ENCODE measurements at places on chromosomes 2 and 18.

DNA sequence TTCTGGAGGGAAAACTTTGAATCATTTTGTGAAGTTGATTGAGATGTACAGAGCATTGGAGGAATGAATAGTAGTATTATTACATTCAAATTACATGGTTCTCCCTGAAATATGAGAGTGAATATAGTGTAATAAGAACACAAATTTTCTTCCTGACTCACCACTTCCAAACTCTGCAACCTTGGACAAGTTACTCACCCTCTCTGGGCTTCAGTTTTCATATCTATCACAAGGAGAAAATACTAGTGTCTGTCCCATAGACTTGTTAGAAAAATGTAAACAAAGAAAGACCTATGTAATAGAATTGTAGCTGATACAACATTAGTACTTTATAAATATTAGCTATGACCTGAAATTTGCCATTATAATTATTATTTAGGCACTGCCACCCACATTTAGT, 150.8 kb downstream of the LRRTM1 start:
- DNase-seq: no peak

GRCh38 chr2:113253453-113253852, 25.3 kb downstream of the PAX8 start:
- no peak for DNase-seq

DNA sequence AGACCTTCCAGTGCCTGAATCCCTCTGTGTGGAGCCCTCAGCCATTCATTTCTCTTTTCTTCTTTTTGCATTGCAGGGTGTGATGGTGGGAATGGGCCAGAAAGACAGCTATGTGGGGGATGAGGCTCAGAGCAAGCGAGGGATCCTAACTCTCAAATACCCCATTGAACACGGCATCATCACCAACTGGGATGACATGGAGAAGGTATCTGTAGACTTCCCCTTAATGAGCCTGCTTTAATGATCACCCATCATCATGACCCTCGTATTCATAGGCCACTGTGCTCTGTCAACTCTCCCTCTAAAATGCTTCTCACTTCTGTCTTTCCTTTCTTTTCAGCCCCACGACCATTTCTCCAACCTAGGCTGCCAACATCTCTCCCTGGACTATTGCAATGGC, 9.5 kb downstream of the ACTG2 start:
- no peak for DNase-seq

- no peak for DNase-seq
These were observed 42.8 kb downstream of the SCRN3 start for GRCh38 chr2:174438146-174438886.

DNA sequence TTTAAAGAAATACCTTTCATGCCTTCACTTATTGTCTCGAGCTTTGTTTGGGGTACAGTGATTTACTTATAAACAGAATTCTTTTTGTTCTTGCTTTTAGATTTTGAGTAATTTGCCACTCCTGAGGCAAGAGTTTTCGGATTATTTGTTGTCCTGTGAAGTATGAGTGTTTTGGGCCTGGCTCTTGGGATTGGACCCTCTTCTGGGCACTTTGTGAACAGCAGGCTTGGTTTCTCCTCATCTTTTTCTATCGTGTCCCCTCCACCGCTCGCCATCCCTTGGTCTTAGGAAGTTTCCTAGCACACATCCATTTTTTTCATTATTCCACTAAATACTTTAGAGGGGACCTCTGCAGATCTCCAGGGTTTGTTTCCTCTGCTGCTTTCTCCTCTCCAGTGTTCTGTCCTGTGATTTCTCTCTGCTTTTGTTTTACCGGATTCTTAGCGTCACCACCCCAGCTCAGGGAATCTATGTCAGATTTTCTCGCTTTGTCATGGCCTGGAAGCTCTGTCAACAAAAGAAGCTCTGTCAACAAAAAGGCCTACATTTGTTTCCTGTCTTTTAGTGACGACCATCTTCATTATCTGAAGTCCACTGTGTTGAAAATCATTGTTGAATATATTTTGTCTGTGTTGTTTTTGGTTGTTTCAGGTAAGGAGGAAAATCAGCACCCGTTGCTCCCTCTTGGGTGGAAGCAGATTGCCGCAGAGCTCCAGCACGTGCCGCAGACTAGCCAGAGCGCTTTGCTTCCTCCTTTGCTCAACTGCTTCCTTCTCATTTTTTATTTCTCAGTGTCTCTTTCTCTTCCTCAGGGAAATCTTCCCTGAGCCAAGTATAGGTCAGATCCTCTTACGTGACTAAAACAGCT, 27.8 kb downstream of the ANKRD62 start:
- DNase-seq: no peak

- no peak for DNase-seq
These were observed 133.1 kb upstream of the PELI1 start for GRCh38 chr2:64277101-64277849.

GRCh38 chr2:27150639-27151230, 1.9 kb downstream of the TCF23 start:
- DNase-seq: no peak

DNA sequence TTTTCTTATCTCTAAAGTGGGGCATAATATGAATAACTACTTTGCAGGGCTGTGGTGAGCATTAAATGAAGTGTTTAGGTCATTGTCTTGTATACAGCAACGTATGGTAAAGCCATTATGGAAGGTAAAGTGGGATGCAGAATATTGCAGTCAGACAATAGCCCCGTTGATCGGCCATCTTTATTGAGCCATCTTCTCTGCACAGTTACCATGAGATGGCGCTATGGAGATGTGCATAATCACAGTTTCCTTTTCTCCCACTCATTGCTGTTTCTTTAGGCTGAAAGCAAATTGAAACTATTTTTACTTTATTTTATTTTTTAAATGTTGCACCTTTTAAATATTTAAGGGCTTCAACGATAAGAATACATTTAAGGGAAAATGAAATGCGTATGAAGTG, 108.9 kb downstream of the THSD7B start:
- no peak for DNase-seq

GRCh38 chr18:79980585-79980984, 7.8 kb downstream of the TXNL4A start:
- no peak for DNase-seq

- no peak for DNase-seq
These were observed 839.6 kb upstream of the ZEB2 start for GRCh38 chr2:145359561-145359960.

- no peak for DNase-seq
These were observed 18.0 kb downstream of the CYP27A1 start for GRCh38 chr2:218799990-218800389.

DNA sequence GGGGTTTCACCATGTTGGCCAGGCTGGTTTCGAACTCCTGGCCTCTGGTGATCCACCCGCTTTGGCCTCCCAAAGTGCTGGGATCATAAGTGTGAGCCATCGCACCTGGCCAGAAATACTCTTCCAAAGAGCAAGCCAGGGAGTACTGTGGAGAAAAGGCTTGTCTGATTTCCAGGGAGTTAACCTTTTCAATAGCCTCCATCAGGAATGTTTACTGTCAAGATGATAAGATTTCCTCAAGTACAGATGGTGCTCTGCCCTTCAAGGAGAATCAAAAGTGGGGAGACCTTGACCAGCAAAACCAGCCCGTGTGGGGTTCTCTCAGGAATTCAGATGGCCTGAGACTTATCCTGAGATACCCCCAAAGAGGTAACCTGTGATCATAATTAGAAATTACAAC, 237.2 kb downstream of the PRKCE start:
- no peak for DNase-seq

GRCh38 chr2:156116113-156116512, 216.4 kb downstream of the NR4A2 start:
- no peak for DNase-seq

DNA sequence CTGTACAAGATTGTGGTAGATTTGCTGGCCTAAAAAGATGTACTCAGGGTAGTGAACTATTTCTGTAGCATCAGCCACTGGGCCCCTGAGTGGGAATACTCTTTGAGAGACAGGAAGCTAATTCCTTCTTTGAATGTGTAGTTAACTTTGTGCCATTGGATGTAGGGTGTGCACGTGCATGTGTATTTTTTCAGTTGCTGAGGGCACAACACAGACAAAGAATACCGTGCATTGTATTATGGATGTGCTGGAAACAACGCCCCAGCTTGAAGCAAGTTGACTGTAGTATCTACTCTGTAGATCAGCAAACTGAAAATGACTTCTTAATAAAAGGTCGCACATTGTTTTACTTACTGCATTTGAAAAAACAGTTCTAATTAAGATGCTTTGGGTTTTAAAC, 14.1 kb downstream of the CRIM1 start:
- DNase-seq: no peak

DNA sequence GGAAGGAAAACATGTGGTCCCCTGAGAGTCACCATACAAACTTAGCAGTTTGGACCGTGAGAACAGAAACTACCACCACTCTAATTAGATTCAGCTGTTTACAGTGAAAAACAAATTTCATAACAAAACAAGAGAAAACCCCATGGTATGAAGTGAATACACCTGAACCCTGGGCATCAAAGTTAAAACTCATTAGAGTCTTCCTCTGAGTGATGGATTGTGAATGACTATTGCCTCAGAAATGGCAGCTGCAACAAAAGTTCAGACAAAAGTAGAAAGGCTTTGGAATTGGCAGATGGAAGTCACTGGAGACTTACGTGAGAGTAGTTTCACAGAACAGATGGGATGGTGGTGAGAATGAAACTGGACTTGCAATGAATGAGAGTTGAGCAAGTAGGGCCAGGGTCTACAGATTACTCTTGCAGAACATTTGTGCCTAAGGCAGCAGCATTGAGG, 98.0 kb downstream of the AAK1 start:
- DNase-seq: no peak

DNA sequence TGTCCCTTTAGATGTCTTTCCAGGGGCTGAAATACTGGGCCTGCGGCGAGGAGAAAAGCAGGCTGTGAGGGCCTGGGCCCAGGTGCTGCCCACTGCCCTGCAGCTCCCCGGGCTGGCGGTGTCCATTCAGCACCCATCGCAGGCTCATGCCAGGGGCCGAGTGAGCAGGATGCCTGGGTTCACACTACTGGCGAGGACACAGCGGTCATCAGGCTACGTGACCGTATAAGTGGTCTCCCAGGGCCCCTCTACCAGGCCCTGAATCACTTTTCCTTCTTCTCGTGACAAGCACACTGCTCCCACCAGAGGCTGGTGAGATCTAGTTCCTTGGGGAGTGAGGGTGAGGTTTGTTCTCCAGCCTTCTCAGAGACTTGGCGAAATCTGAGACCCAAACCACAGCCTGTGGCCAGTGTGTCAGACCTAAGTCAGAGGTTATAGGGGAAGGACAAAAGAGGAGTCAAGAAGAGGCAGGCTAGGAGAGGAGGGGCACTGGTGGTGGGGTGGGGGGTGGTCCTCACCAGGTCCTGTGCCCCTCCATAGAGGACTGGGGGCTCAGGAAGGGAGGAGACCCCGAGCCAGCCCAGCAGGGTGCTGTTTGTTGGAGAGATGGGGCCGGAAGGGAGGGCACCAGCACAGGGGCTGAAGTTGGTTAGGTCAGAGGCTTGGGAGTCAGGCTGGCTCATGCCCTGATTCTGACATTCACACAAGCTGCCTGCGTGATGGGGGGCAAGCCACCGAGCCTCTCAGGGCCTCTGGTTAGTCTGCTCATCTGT, 6.6 kb upstream of the SEMA4C start:
- peak; percentile 33 for DNase-seq

- no peak for DNase-seq
These were observed 280.9 kb downstream of the RPRM start for GRCh38 chr2:153197402-153198386.

- no peak for DNase-seq
These were observed 72.3 kb downstream of the BARD1 start for GRCh38 chr2:214737188-214737587.

DNA sequence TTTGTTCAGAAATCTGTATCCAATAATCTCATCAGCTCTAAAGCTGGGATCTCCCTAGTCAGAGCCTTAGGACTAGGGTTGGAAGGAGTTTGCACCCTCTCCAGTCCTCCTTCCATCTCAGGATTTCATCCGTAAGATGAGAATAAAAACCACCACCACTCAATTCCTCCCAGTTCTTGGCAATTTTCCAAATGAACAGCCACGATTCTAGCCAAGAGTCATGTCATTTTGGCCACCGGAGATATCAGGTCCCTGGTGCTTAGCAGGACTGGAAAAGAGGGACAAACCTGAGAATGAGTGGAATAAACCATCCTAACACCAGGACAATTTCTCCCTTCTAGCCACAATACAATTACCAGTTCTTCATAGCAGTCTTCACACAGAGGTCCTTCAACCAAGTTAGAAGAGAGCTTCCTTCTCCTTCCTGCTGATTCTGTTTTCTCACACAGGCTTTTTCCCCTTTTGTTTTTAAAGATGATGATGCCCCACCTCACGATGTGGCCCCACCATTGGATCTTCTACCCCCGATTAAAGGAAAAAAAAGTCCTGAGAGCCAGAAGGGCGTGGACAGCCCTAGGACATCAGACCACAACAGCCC, 36.2 kb downstream of the KIAA2012 start:
- DNase-seq: no peak

DNA sequence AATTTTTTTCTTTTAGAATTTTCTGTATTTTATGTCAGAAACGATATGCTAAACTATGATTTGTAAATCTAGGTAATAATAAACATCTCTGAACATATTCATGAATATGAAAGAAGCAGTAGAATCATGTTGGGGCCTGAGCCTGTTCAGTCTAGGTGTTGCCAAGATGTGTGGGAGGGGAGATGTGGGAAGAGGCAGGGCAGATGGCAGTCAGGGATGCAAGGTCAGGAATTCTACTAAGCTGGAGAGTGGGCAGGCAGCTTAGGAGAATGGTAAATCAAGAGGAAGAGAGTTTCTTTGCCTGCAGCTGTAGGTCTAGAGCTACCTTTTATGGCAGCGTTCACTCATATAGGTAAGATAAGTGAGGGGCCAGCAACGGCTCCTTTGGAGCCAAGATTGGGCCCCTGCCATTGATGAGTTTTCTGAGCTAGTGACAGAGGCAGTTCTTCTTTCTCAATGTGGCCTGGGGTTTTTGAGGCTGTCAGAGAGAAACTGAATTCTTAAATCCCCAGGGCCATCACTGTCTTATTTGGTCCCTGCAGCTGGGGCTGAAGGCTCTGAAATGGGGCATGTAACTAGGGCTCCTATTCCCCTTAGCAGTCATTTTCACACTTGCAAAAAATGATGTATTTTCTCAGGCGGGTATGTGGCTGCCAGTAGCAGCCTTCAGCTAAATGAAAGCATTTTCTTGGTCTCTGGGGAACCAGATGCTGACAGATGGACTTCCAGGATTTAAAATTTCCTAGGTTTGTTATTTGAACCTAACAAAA, 232.8 kb downstream of the PIK3C3 start:
- DNase-seq: no peak

GRCh38 chr2:234496835-234497593, at the start of gene ARL4C:
TSS of gene ARL4C (minus strand) at chr2:234497081. CDS start at chr2:234496586, 495 bp downstream.
- no peak for DNase-seq

- no peak for DNase-seq
These were observed 14.0 kb downstream of the FHL2 start for GRCh38 chr2:105384861-105385260.

DNA sequence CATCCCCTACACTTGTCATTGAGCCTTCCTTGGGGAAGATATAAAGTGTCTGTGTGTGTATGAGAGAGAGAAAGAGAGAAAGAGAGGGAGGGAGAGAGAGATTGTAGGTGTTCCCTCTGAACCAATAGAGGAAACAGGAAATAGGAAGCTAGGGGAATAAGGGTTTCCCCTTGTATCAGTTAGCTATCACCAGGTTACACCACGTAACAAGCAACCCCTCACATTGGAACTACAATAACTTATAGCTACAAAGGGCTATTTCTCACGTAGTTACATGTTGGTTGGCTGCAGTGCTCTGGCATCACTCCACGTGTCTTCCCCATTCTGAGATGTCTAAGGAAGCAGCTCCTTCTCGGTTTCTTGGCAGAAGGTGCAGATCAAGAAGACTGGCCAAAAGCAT, 41.0 kb upstream of the ARL4C start:
- no peak for DNase-seq

- DNase-seq: no peak
These were observed 135.8 kb downstream of the HDAC4 start for GRCh38 chr2:239264838-239265651.

Data from brain pericyte (primary cell).